ENCODE measurements at places on chromosomes 7 and 10. TPM values are rescaled to one million over a fixed set of nuclear protein-coding genes. Genes with fewer than 3 reads are reported as not detected.

Gene FOXP2
- not detected for total RNA-seq

- no peak for DNase-seq
Observed at GRCh38 chr10:3723766-3724165, 61.2 kb downstream of the KLF6 start.

DNA sequence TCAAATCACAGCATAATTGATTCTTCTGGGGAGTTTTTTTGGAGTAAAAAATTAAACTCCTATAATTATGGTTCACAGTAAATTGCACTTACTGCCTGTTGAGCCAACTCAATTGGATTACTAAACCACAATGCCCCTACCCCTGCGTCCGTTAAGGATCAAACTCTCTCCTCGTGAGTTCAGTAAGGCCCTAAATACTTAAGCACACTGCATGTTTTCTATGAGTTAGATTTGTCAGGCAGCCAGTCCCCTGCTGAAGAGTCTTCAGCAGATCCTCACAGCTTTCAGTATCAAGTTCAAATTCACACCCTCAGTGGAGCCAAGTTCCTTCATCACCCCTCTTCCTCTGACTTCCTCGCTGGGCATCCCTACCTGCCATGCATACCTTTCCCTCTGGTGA is 275.0 kb upstream of the BMPER start:
- no peak for DNase-seq

DNA sequence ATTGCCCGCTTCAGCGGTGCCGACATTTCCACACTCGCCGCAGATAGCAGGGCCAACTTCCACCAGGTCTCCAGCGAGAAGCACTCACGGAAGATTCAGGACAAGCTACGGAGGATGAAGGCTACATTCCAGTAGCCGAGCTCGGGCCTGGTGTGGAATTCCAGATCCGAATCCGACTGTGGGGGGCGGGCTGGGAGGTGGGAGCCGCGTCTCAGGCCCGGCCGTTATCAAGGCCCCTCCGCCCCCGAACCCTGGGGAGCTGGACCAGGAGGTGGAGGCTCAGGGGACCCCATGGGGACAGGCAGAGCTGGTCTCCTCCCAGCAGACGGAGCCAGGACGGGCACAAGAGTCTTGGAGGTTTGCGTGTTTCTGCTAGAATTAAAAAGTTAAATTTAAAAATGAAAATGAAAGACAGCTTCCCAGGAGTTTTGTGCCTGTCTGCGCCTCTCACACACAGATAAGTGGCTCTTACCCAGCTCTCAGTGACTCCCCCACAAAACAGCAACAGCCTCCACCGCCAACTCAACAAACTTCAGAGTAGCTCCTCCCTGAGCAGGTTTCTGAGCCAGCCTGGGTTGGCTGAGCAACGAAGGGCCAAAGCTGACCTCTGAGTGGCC is 5.2 kb upstream of the UTF1 start:
- no peak for DNase-seq

Measured in naive thymus-derived CD4-positive, alpha-beta T cell (primary cell).